ENCODE measurements at places on chromosomes 1 and 21. TPM values are rescaled to one million over a fixed set of nuclear protein-coding genes. Genes with fewer than 3 reads are reported as not detected.

The OR2T29 gene
- not detected for total RNA-seq

The DCST2 gene
- 1.6 TPM for total RNA-seq

The SLAMF7 gene
- total RNA-seq = not detected

The C4BPB gene
- total RNA-seq = not detected

The FCRL5 gene
- total RNA-seq = not detected

The TNFRSF18 gene
- not detected for total RNA-seq

The NMNAT2 gene
- 5.3 TPM for total RNA-seq

The QSOX1 gene
- total RNA-seq = 129 TPM

The HIVEP3 gene
- total RNA-seq = 0.20 TPM

The CLEC20A gene
- total RNA-seq = not detected

The CDK11B gene
- total RNA-seq = 11.3 TPM

The FCRL1 gene
- not detected for total RNA-seq

The RNU1-2 gene
- under 0.01 TPM for total RNA-seq

The BSND gene
- total RNA-seq = not detected

The GJB3 gene
- total RNA-seq = not detected

The VASH2 gene
- total RNA-seq = 1.3 TPM

The HEYL gene
- 0.77 TPM for total RNA-seq

The SERPINC1 gene
- not detected for total RNA-seq

The HRNR gene
- total RNA-seq = not detected
